Forelimb muscle (tissue), 1 donor: ENCODE measurements at places on chromosomes 13 and 19.

DNA sequence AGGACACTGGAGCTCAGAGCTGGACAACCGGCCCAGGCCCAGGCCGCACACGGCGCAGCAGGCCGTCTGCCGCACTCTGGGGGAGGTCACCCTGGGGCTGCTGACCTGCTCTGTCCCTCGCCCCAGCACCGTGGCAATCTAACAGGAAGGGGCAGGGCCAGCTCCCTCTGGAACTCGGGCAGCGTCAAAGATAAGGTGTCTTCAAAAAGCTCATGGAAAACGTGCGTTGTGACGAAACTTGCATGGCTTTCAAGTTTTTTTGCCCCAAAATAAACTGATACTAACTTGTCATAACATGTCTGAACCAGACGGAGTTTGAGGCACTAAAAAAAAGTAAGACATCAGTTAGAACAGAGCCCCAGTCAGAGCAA lies 12.2 kb upstream of the ATP8B3 start:
- no peak for DNase-seq

GRCh38 chr13:74243637-74244526 lies 109.7 kb upstream of the KLF12 start:
- no peak for DNase-seq

DNA sequence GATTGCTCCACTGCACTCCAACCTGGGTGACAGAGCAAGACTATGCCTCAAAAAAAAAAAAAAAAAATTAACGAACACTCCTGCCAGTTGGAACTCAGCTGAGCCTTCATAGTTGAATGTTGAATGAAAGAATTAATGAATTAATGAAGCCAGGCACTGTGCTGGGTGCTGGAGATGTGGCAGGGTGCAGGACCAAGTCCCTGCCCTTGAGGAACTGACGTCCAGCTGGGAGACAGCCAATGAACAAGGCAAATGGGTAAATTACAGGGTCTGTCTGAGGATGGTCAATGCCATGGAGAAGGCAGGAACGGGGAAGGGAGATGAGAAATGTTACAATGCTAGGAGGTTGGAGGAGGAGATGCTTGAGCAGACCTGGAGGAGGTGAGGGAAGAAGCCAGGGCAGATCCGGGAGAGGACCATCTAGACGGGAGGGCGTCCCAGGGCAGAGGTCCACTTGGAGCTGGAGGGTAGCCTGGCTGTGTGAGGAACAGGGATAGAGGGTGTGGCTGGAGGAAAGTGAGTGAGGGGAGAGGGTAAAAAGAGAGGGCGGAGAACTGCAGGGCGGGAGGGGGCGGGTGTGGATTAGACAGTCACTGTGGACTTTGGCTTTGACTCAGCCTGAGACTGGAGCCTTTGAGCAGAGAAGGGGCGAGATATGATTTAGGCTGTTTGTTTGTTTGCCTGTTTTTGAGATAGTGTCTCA lies 16.8 kb upstream of the IGSF23 start:
- DNase-seq: no peak

DNA sequence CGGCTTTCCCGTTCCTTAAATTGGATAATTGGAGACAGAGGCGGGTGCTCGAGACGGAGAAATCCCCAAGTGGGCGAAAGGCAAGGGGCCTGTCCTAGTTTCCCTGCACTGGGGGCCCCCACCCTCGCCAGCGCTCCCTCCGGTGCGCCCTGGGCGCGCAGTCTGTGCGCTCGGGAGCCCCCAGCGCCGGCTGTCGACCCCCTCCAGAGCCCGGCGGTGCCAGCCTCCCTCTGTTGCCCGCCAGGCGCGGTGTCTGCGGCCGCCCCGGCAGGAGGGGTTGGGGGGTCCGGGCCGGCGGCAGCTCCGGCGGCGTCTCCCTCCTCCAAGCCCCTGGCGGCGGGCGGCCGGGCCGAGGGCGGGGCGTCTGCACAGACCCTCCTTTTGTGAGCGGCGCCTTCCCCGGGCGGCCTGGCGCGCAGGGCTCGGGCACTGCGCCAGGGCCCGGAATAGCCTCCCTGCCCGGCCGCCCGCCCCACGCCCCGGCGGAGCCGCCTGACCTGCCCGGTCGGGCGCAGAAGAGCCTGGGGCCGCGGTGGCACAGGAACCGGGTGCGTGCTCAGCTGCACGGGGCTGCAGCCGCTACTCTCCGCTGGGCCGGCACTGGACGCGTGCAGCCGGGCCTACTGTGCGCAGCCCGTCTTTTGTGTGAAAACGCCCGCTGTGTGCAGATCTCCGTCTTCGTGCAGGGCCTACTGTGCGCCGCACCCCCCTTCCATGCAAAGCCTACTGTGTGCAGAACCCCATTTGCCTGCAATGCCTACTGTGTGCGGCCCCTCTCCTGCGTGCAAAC lies 13.2 kb downstream of the GADD45B start:
- no peak for DNase-seq

DNA sequence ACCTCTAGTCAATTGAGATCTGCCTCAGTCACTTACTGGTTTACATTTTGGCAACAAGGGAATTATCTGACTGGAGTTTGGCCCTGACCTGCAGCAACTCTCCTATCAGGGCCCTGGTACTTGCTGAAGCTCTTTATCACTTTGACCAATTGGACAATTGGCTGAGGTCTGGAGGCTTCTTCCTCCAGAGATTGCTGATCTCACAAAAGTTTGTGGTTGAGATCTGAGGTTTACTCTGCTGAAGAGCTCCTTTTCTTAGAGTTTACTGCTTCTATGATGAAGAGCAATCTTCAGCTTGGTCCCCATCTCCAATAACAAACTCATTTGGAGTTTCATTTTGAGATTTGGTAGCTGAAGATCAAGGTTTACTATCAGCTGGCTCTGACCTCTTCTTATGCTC lies 276.9 kb upstream of the SGCG start:
- DNase-seq: no peak

GRCh38 chr13:51298812-51299211 lies 40.7 kb upstream of the SERPINE3 start:
- no peak for DNase-seq

DNA sequence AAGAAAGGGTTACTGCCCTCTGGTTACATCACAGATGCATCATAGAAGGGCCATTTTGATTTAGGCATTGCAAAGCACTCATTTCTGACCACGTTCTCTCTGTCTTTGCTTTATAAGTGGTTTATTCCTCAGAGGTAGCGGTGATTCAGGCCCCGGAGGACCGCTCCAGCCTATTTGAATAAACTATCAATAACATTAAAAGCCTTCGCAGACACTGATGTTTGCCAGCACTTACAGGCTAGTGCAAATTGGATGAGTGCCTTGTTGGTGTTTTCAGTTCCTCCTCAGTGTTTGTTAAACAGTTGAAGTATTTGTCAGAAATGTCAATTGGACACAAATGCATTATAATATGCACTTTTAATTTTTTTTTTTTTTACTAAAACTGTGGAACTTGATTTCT lies 120.2 kb downstream of the RXFP2 start:
- no peak for DNase-seq

DNA sequence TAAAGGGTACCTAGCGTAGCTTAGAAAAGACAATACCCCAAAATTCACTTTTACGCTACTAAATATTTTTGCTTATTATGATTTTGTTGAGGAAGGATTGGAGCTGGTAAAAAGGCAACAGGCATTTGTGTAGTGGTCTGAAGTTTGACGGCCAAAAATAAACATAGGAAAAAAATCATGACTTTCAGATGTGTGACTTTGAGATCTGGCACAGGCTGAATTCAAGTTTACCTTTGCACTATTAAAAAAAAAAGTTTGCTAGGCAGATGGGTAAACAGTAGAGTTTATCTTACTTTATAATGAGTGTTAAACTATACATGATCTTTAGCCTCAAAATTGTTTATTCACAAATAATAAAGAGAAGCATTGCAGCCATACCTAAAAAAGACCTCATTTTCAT lies 24.3 kb upstream of the INTS6 start:
- no peak for DNase-seq
